Pons (tissue), 1 donor: ENCODE measurements at places on chromosomes 3 and 15.

- DNase-seq = no peak
Observed at GRCh38 chr3:45105855-45106671, 40.1 kb downstream of the CDCP1 start.

GRCh38 chr15:40650479-40650878, 44.5 kb upstream of the RAD51 start:
- DNase-seq = no peak

GRCh38 chr3:30751610-30752299, 142.7 kb downstream of the GADL1 start:
- peak; percentile 30 for DNase-seq

DNA sequence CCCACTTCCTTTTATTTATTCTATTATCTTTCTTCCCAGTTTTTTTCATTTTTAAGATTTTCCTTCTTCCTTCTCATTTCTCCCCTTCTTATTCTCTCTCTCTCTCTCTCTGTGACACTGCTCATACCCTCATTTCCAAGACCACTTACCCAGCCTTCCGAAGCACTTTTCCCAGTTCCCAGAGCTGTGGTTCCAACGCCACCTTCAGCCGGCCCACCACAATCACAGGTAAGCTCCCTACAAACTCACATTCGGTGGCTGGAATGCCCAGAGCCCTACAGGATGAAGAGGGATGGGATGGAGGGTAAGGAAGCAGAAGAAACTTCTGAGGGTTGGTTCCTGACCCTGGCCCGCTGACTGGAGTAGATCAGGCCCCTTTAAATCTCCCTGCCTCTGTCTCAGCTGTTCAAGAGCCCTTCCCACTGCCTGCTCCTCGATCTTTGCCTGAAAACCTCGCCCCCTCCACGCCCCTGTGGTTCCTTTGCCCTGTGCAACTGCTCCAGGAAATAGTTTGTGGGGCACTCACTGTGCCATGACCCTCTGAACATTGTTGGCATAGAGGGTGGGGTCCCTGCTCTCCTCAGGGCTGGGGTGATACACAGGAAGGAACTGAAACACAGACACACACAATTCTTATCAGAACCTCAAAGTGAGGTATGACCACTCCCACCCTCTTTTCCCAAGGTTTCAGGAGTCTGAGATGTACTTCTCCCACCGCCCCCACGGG, 4.8 kb downstream of the LPCAT4 start:
- no peak for DNase-seq

GRCh38 chr3:8987645-8988383, 24.5 kb upstream of the RAD18 start:
- DNase-seq = peak; percentile 63

- no peak for DNase-seq
Observed at GRCh38 chr3:175068587-175068986, 209.5 kb downstream of the NAALADL2 start.

- no peak for DNase-seq
Observed at GRCh38 chr3:114892880-114893279, 254.2 kb downstream of the ZBTB20 start.

GRCh38 chr3:129764090-129764489, 129.4 kb downstream of the TMCC1 start:
- DNase-seq = no peak

- no peak for DNase-seq
Observed at GRCh38 chr15:70217226-70218160, 119.8 kb upstream of the TLE3 start.

DNA sequence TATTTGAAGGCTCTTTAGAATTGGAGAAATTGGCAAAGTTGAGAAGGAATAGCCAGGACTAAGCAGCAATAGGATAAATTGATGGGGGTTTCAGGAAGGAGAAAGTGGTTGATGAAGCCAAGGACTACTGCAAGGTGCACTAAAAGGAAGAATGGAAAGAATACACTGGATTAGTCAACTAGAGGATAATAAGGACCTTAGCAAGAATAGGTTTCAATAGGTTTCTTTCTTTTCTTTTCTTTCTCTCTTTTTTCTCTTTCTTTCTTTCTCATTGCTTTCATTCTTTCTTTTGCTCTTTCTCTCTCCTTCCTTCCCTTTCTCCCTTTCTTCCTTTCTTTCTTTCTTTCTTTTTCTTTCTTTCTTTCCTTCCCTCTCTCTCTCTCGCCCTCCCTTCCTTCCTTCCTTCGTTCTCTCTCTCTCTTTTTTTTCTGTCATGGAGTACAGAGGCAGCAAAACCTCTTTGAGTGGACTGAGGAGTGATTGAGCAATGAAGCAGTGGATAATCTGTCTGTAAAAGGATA, 234.4 kb upstream of the TMC3 start:
- DNase-seq = no peak

DNA sequence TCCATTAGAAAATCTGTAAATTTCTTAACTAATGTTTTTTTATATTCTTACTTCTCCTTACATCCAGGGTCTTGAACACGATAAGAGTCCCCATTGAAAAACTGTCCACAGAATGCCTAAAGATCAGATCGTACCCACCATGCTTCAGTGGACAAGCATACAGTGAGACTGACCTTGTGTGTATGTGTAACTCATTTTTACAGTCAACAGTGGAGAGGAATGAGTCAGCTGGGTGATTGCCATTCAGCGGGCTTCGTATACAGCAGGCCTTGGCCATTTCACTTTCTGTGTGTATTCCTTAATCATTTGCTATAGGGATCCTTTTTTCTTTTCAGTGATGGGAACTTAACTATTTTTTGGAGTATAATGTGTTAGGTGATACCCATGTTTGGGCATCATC, 10.6 kb downstream of the PARP14 start:
- no peak for DNase-seq

DNA sequence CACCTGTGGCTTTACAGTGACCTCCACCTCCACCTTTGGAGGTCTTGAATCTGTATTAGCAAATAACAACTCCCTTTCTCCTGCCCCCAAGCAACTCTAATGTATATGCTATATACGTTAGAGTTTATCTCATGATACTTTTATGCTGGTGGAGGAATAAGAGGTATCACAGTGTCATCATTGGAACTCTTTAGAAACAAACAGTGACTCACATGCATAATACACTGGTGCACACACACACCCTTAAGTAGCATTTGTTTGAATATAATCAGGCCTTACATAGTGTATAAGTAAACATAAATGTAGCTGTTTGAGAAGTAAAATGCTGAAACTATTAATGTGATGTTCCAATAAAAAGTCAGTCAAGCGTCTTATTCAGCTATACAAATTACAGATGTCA, 280.2 kb upstream of the C2CD4B start:
- DNase-seq = no peak

DNA sequence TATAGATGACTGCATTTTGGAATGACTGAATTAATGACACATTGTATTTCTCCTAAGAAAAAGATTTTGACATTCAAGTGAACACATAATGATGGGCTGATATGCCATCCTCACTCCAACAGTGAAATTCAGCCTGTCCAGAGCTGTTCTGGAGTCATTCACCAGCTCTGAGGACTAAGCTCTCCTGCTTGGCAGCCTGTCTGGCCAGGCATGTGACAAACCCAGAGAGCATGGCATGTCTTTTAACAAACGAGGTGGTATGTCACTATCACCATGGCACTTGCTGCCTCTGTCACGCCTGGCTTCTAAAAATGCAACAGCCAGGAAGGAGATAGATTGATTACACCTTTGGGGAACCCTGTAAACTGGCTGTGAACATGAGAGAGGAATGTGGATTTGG, 1.4 kb downstream of the ACTC1 start:
- no peak for DNase-seq

GRCh38 chr3:4690277-4690676, 197.1 kb downstream of the ITPR1 start:
- DNase-seq = no peak
